ENCODE measurements at places on chromosomes 7 and 10. TPM values are rescaled to one million over a fixed set of nuclear protein-coding genes. Genes with fewer than 3 reads are reported as not detected.

- DNase-seq: no peak
Observed at GRCh38 chr10:94409021-94409657, 6.8 kb downstream of the TBC1D12 start.

DNA sequence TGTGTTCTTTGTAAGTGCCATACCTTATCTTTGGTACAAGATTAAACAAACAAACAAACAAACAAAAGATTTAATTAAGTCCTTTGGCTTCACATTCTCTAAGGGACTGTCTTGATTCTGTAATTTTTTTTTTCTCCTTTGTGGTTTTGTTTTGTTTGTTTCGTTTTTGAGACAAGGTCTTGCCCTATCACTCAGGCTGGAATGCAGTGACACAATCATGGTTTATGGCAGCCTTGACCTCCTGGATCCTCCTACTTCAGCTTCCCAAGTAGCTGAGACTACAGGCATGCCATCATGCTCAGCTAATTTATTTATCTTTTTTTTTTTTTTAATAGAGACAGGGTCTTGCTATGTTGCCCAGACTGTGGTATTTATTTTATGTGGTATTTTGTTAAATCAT, 165.8 kb downstream of the LRRC4 start:
- DNase-seq: no peak

DNA sequence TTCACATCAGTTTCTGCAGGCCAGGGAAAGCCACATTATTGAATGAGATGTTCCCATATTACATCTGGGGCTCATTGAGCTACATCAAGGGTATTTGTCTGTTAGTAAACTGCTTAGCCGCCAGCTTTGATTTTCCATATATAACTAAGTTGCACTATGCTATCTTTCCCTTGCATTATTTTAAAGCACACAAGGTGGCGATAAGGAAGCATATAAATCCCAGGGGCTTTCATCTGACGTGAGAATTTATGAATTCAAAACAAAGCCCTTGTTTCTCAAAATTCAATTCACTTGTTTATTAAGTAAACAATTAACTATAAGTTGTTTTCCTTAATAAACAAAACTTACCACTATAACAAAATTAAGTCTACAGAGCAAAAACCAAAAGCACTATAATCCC, 334.1 kb upstream of the TPK1 start:
- DNase-seq: no peak

GRCh38 chr7:21624320-21624719, 81.5 kb downstream of the DNAH11 start:
- DNase-seq: no peak

Gene NFE2L3
- 68.0 TPM for total RNA-seq

DNA sequence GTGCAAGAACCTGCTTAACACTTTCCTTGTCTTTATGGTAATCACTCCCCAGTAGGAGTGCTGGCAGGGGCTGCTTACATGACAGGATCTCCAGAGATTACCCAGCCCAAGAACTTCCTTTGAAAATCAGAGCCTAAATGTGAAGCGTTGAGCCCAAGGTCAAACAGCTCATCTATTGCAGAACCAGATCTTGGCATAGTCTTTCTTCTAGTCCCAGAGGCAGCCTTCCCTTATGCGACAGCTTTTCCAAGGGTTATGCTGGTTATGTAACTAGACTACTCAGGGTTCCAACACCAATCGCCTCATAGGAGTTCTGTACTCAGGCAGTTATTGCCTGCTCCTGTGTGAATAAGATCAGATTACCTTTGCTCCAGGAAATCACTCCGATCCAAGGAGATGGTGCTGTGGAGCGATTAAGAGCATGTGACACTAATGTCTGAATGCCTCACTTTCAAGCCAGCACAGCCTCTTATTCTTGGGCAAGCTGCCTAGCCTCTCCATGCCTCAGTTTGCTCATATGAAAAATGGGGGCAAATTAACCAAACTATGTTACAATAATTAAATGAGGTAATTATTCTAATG, 8.4 kb upstream of the LGI1 start:
- DNase-seq: no peak

GRCh38 chr10:343231-344220, 208.3 kb downstream of the ZMYND11 start:
- DNase-seq: no peak

GRCh38 chr10:104076743-104077160, 8.9 kb downstream of the COL17A1 start:
- peak; percentile 89 for DNase-seq

GRCh38 chr7:24763303-24763901, 6.1 kb upstream of the GSDME start:
- DNase-seq: no peak

DNA sequence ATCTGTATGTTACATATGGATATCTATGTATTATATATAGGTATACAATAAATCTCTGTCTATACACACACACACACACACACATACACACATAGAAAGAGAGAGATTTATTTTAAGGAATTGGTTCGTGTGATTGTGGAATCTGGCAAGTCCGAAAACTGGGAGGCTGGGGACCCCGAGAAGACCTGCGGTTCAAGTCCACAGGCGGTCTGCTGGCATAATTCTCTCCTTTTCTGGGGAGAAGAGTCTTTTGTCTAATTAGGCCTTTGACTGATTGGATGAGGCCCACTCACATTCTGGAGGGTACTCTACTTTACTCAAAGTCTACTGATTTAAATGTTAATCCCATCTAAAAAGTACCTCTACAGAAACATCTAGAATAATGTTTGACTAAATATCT, 65.1 kb downstream of the PAPSS2 start:
- DNase-seq: no peak

Gene DIP2C
- 5.1 TPM for total RNA-seq

- DNase-seq: no peak
Observed at GRCh38 chr7:151137076-151137675, 30.3 kb downstream of the GBX1 start.

Gene CYP3A5
- total RNA-seq: not detected

Gene RAMP3
- total RNA-seq: not detected

Gene ZNF425
- total RNA-seq: 0.73 TPM

All from pulmonary artery endothelial cell (primary cell).